ENCODE measurements at places on chromosomes 2 and 18.
A peak's percentile ranks its signal among the peaks of the same experiment; 100 is the strongest.

GRCh38 chr2:167212014-167212648, 323.9 kb downstream of the XIRP2 start:
- peak; percentile 48 for DNase-seq

DNA sequence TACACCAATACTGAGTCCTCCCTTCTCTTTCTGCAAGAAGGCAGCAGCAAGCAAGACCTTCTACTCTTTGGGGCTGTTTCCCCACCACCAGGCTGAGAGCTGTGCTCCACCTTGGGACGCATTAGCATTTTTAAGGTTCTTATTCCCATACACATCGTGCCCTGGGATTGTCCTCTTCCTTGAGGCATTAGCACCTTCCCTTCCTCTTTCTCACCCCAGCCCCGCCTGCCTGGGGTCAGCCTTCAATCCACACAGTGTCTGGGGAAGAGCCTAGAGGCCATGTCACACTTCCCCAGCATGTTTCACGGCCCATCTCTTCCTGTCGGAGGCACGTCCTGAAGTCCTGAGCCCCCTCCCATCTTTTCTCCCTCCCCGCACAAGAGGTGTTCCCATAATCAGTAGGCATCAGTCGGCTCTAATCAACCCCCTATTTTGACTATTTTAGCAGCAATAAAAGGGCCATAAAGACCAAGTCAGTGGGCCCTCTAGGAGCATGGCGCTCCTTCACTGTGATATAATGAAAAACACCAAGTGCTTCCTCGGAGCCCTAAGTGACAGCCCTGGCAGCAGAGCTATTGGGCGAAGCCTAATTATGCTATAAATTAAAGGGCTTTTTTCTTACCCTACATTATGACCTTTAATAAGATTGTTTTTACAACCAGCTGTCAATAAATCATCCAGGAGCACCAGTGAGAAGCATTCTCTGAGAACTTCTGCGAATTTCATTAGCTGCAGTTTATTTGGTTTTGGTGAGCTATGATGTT, 55.0 kb upstream of the PKDCC start:
- no peak for DNase-seq

DNA sequence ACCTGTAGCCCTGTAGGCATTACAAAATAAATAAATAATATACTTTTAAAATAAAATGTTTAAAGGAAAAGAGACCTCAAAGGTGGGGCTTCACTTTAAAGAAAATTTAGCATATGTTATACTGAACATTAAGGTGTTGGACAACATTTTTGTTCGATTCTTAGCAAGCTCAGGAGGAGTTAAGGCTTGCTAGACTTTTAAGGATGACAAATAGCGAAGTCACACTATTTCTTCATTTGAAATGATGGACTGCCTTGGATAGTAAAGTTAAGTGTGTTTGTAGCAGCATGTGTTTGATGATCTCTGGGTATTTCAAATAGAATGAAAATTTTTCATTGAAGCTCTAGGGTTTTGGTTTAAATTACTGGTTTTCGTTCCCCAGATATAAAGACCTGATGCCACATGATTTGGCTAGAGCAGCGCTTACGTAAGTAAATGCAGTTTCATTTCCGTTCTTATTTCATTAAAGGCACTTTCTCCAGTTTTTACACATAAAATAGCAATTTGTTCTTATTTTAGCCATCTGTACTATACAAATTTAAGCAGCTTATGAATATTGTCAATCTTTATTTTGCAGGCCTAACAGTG, 24.9 kb downstream of the HADHB start:
- no peak for DNase-seq

DNA sequence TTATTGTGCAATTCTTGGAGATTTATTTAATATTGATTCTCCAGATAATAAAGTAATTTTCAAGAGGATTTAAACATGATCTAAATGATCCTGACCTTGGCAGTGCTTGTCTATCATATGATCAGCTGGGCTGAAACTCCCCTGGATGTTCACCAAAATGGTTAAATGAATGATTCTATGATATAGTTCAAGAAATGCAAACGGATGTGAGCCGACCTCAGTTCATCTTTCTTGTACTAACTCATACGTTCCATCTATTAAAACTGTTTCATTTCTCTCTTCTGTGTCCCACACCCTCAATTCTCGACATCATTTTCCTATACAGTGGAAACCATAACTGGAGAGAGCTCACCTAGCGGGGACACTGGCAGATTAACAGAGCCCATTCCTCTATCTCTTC, 281.7 kb upstream of the CCDC68 start:
- DNase-seq, result no peak

DNA sequence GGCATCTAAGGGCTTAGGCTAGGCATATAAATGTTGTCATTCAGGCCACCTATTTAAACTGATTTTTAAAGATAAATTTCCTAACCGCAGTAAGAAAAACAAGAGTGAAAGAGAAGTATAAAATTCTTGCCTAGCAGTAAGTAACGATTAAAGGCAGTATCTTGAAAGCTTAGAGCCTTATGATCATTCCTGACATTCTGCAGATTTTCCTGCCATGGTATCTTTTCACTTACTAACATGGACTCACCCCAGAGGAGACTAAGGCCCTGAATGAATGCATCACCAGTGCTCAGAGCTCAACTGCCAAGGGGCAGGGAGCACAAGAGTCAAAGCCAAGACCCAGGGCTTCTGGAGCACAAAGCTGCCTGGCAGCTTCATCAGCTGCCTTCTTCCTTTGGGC, 133.1 kb downstream of the GCA start:
- DNase-seq, result no peak

DNA sequence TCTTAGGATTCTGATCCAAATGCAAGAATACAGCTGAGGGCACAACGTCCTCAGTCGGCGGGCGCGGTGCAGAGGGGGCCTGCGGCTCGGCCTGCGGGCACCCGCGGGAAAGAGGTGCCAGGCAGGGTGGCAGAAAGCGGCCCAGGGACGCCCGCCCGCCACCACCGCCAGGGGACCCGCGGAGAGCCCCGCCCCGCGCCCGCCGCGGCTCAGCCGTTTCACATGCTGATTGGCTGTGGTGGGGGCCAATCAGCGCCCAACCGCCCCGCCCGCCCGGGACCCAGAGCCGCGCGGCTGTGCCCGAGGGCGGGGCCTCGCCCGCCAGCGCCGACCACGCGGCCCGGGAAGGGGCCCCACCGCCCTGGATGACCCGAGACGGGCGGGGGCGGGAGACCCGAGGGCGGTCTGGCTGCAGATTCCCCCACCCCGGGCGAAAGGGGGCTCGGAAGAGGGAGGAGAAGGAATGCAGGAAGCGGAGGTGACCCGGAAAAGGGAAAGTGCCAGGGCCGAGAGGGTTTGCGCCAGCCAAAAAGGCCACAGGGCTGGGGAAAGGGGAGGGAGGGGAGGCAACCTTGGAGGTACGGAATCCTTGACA, 8.0 kb downstream of the IRS1 start:
- peak; percentile 74 for DNase-seq

GRCh38 chr2:46275995-46276394, 21.2 kb upstream of the EPAS1 start:
- no peak for DNase-seq

GRCh38 chr18:57816208-57816954, 13.3 kb upstream of the ATP8B1 start:
- no peak for DNase-seq

- no peak for DNase-seq
These were observed 29.0 kb upstream of the MAL start for GRCh38 chr2:94996305-94997100.

- DNase-seq, result peak; percentile 60
These were observed 39.2 kb downstream of the MREG start for GRCh38 chr2:215973954-215974699.

- no peak for DNase-seq
These were observed 11.0 kb upstream of the OSR1 start for GRCh38 chr2:19369341-19369955.

GRCh38 chr18:21991081-21991534, 178.3 kb upstream of the GATA6 start:
- DNase-seq, result no peak

DNA sequence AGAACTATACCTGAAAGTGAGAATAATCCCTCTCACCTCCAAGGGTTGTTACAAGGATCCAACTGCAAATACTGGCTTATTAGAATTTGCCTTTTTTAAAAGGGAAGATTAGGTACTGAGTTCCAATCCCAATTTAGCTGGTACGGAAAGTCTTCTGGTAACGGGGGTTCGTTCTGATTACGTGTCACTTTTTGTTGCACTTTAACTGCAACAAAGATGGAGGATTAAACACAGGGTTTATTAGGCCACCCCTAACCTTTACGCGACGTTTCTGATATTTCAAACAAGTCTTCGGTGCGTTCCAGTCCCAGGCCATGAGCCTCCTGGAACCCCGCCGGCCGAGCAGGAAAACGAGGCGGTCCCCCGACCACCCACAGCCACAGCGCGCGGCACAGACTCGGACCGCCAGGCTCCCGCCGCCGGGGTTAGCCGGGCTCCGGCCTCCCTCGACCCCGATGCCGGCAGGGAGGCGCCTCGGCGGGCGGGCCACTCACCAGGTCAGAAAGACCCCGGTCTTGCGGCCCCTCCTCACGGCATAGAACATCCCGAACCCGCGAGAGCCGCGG, 411 bp downstream of the RNASEH1 start:
- no peak for DNase-seq

DNA sequence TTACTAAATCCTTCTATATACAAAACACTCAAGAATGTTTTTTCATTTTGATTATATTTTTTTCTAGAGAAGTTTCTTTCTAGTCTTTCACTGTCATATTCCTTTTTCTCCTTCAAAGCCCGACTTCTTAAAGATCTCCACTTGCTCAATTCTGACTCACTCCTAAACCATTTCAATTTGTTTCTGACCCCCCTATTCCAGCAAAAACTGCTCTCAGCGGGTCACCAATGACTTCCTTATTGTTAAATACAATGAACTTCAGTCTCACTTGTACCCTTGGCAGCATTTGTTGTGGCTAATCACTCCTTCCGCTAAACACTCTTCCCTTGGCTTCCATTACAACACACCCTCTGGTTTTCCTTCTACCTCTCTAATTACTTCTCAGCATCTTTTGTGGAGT, 111.1 kb upstream of the RBBP8 start:
- no peak for DNase-seq

GRCh38 chr2:36698993-36699392, 2.5 kb downstream of the VIT start:
- DNase-seq, result peak; percentile 95

DNA sequence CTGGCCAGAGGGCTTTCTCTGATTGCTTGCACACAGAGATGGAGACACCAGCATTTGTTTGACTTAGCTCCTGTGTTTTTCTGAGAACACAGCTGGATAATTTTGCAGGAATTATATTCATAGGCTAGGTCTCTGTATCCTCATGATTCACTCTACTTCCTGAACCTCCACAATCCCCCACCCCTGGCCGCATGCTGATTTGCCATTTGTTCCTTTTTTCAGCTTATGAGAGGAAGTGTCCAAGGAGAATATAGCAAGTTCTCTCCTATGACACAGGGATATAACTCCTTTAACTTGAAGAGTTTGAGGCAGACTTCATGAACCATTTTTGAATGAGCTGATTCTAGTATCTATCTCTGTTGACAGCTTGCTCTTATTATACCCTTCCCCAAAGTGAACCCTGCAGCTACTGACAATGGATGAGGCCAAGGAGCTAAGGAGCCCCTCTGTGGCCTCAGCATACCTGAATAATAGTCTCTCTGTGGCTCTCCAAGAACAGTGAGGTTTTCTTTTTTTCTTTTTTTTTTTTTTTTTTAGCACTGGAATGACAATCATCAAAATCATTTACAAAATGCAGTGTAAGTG, 15.4 kb downstream of the CAVIN2 start:
- DNase-seq, result no peak

DNA sequence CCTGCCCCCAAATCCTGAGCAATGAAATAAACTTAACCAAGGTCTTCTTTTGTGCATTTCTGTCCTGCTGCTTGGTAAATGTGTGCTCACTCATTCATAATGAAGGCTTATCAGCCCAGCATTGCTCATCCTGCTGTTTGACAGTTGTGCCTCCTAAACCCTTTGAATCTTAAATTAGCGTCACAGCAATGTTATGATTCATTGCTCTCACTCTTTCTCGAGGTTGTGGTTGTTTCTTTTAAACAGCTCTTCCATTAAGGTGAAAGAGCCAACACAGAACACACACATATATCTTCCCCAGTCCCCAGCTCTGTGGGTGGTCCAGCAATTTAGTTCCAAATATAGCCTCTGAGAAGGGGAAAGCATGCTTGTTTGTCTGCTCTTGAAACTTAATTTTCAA, 84.0 kb downstream of the EVA1A start:
- no peak for DNase-seq

DNA sequence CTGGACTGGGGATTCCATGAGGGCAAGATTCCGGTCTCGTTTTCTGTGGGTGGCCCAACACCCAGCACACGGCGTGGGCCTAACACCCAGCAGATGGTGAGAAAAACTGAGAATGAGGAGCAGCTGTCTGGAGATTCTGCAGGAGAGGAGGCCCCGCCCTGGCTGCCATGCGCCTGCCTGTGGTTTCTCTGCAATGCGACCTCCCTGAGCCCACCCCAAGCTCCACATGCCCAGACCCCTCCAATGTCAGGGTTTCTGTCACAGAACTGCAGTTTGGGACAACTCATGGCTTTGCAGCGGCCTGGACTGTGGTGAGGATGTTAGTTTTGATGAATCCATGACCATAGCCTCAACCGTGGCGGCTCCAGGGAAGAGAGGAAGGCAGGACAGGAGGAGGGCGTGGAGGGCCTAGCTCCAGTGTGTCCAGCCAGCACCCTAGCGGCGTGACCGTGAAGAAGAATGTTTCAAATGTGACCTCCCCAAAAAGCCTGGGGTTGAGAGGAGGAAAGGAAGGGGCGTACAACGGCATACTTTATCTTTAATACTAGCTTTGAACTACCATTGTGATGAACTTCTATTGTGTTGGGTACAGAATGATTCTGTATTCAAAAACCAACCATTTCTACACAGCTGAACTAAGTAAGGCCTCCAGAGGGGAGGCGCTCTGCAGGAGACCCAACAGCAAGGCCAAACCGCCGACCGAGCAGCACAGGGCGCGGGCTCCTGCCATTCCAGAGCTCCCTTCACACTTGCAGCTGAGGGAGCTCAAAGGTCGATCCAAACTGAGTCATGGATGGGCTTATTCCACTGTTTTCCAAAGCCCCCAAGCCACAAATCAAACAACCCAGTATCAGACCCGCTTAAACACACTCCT, 3.4 kb downstream of the PXDN start:
- no peak for DNase-seq

Data from AML-193 (cell line).